ENCODE measurements at places on chromosomes 7 and 10.

- H3K4me1 ChIP-seq = no peaks in the 10 kb centered on the region
- H3K4me3 ChIP-seq = no peak overlapping the region
- no peaks in the 10 kb centered on the region for H3K36me3 ChIP-seq
These were observed 14.7 kb upstream of the TPST1 start for GRCh38 chr7:66190504-66190857.

DNA sequence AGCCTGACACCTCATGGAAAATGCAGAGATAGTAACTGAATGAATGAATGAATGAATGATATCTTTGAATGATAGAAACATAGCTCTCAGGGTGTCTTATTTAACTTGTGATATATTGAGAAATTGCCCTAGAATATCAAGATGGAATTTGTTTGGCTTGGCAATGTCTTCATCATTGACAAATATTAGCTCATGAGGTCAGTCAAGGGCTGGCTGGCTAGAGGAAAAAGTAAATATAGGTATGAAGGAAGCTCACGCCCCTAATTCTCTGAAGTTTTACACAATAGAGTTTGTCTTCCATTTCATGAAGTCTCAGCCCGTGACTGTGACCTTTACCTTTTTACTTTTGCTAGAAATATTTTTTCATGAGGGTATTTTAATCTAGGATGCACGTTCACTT lies 305.2 kb downstream of the ADARB2 start:
- no peak overlapping the region for H3K4me3 ChIP-seq
- no peaks in the 10 kb centered on the region for H3K4me1 ChIP-seq
- no peaks in the 10 kb centered on the region for H3K36me3 ChIP-seq
- no peak for DNase-seq
- peaks cover 2% of the 10 kb centered on the region for H3K27me3 ChIP-seq
- H3K27ac ChIP-seq = no peak overlapping the region

DNA sequence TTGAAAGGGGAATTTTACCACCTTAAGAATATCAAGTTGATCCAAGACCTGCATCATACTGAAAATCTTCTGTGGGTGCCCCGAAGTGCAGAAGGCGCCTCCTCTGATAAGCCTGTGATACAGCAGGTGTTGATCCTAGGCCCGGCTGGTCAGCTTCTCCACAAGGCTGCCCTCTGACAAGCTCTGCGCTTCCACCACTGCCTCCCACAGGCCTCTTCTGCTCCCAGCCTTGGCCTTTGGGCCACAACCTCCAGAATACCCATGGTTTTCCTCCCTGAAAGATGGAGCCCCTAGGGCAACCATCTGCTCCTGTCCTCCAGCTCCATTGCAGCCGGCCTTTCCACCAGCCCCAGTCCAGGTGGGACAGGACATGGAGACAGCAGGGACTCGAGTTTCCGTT lies 5.6 kb upstream of the OGDHL start:
- no peaks in the 10 kb centered on the region for H3K36me3 ChIP-seq
- H3K4me1 ChIP-seq = no peaks in the 10 kb centered on the region
- no peak overlapping the region for H3K4me3 ChIP-seq

DNA sequence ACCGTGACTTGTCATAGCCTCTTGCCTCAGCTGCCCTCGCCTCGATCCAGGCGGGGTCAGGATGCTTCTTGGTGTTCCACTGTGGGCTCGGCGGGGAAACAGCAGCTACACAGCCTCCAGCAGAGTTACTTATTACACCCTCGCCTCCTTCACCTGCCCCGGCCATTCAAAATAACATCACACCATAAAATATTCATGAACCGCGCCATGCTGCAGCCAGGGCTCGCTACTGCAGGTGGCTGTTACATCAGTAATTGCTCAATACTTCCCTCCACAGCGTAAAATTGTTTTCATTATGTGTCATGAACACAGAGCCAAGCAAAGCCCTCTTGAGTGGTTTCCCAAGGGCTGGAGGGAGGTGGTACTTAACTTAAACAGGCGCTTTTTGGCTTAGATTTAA lies 241.5 kb upstream of the SP8 start:
- H3K27me3 ChIP-seq = no peaks in the 10 kb centered on the region
- H3K36me3 ChIP-seq = no peaks in the 10 kb centered on the region
- no peak for DNase-seq
- H3K4me3 ChIP-seq = no peak overlapping the region
- H3K4me1 ChIP-seq = no peaks in the 10 kb centered on the region

DNA sequence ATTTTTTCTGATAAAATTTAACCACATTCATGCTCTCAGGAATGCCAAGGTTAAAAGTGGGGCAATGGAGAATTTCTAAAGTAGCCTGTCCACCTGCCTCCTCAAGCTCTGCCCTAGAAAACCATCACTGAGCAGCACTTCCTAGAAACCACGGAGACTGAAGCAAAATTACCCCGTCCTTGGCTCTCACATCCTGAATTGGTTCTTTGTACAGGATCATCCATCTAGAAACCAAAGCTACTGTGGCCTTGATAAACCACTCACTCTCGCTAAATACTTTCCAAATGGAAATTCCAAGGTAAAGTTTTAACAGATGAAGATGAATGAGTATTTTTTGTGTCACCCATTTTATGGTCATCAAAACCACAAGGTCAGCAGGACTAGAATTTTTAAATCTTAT lies 96.6 kb downstream of the AVL9 start:
- H3K4me1 ChIP-seq = peaks cover 25% of the 10 kb centered on the region
- no peak overlapping the region for H3K4me3 ChIP-seq
- DNase-seq = no peak

GRCh38 chr7:108157606-108158335 lies 27.6 kb upstream of the LAMB4 start:
- no peak for DNase-seq
- no peaks in the 10 kb centered on the region for H3K36me3 ChIP-seq
- no peak overlapping the region for H3K4me3 ChIP-seq
- peaks cover 36% of the 10 kb centered on the region for H3K27me3 ChIP-seq

All from activated T-helper 2 cell treated with anti-CD3 and anti-CD28 coated beads, Interferon-gamma antibody, Interleukin-2, Interleukin-4, amounts not matched to agents 10 μg/mL and 5 μg/mL and 100 μg/mL, durations not matched to agents 14 hours and 24 hours and 36 hours (primary cell).